Nucleus accumbens (tissue), 56 donors: ENCODE measurements at places on chromosomes 11 and 22.

GRCh38 chr11:18313965-18314763 is 7.8 kb downstream of the HPS5 start:
- no peak for DNase-seq

GRCh38 chr22:40920526-40920925 is 30.7 kb upstream of the RBX1 start:
- DNase-seq = no peak

GRCh38 chr11:60700689-60701468 is 1.5 kb downstream of the MS4A8 start:
- no peak for DNase-seq

- DNase-seq = no peak
These were observed 104.2 kb downstream of the NAV2 start for GRCh38 chr11:19816817-19817216.

GRCh38 chr11:88508418-88508758 is 170.9 kb upstream of the CTSC start:
- DNase-seq = no peak

GRCh38 chr11:112057170-112057569 is 16.6 kb downstream of the PIH1D2 start:
- DNase-seq = no peak

DNA sequence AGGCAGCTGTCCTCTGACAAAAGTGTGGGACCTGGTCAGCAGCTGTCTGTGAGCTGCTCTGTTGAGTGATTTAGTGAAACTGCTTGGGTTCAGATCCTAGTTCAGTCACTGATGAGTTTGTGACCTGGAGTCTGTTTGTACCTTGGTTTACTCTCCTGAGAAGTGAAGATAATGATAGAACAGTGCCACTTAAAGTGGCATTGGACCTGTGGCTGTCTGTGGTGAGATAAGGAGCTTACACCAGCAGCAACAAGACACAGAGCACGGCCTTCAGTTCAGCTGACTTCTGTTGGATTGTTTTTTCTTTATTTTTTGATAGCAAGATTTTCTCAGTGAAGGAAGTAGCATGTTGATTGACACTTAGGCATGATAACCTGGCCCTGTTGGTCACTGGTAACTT is 46.2 kb upstream of the CTTN start:
- DNase-seq = no peak

GRCh38 chr22:30279046-30279788 is 10.1 kb downstream of the CASTOR1 start:
- DNase-seq = no peak

DNA sequence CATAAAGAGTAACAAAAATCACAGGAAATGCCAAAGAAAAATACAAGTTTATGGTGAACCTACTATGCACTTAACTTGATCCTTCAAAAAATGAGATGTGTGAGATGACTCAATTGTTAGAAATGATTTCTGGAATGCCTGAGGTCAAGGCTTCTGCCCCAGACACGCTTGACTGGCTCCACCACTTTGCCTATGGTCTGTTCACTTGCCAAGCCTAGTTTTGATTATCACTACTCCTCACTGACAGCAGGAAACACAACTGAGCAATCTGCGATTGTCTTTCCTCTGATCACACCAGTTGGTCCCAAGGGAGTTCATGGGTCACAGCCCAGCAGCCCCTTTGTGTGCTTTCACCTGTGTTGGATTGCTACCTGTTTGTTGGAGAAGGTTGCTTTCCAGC is 20.6 kb upstream of the PRDM10 start:
- DNase-seq = no peak

DNA sequence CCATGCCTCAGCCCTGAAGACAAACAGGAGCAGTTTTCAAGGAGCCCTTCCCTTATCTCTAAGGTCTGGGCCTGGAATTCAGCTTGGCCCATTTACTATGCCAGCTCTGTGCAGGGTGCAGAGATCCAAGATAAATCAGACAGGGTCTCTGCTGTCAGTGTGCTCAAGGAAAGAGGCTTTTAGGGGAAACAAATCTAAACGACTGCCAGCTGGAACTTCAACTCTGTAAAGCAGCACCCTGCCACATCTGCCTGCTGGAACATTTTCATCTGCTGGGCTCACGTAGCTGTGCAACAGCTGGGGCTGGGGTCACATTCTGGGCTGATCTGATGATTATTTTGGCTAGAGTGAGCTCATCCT is 19.8 kb upstream of the EHF start:
- no peak for DNase-seq

DNA sequence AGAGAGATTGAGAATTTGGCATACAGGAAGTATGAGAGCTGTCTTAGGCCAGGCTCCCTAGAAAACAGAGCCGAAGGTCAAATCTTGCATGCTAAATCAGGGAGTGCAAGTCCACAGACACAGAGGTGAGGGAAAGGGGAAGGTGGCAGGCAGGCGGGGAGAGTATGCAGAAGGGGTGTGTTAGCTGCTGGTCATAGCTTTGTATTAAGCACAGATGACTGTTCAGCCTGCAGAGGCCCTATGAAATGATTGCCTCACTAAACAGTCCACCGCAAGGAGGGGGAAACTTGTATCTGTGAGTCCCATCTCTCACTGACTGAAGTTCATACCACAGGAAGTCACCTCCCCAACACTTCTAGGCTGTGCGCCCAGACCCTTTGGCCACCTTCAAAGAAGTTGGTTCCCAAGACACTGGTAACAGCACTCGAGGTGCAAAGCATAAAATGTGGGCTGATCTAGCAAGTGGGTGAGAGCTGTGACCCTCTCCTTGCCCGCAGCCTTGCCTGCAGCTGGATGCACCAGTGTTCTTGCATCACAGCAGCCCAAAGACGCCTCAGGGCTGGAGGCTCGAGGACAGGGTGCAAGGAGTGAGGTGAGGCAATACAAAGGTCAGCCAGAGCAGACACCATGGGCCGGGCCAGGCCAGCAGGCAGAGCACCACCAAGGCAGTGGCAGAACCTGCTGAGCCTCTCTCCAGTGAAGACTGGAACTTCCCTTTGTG is 115.3 kb upstream of the TBCEL start:
- DNase-seq = no peak

GRCh38 chr22:49087198-49087597 is 740.5 kb downstream of the BRD1 start:
- no peak for DNase-seq

GRCh38 chr11:114091516-114092397 is 32.2 kb downstream of the ZBTB16 start:
- DNase-seq = no peak

- no peak for DNase-seq
These were observed 1206.6 kb upstream of the RAG2 start for GRCh38 chr11:37804666-37805065.
